Stimulated activated CD4-positive, alpha-beta T cell treated with anti-CD3 and anti-CD28 coated beads, Interleukin-1b, Interleukin-23, amount 100 ng/mL, for 24 hours (primary cell): ENCODE measurements at places on chromosomes 5 and 9.

DNA sequence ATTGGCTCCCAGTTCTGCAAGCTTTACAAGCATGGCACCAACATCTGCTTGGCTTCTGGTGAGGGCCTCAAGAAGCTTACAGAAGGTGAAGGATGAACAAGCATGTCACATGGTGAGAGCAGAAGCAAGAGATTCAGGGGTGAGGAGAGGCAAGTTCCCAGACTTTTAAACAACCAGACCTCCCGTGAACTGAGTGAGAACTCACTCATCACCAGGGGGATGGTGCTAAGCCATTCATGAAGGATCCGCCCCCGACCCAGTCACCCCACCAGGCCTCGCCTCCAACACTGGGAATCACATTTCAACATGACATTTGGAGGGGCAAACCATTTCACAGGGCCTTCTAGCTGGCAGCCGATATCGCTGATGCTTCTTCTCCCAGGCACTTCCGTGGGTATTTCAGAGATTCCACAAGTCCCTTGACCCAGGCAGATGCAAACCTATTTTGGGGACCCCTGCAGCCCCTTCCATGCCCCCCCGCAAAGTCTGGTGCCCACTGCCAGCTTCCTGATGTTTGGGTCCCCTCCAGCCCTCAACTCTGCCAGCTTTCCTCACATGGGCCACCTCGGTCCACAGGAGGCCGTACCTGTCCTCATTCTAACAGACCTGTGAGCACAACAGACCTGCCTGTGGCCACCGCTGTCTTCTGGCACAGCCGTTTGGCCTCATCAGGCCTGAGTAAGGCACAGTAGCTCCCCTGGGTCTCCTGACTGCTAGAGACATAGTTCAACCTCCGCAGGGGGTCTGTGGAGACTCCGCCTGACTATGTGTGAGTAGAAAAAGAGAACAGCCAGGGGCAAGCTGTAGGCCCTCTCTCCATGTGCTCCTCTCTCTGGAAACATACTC, 60.7 kb upstream of the ANGPTL2 start:
- no peak for DNase-seq

GRCh38 chr5:145689235-145689634, 145.9 kb downstream of the PRELID2 start:
- no peak for DNase-seq

GRCh38 chr5:7876867-7877266, 7.9 kb downstream of the MTRR start:
- DNase-seq = no peak

- DNase-seq = no peak
Measured at GRCh38 chr9:20032413-20033006, 243.7 kb upstream of the SLC24A2 start.

DNA sequence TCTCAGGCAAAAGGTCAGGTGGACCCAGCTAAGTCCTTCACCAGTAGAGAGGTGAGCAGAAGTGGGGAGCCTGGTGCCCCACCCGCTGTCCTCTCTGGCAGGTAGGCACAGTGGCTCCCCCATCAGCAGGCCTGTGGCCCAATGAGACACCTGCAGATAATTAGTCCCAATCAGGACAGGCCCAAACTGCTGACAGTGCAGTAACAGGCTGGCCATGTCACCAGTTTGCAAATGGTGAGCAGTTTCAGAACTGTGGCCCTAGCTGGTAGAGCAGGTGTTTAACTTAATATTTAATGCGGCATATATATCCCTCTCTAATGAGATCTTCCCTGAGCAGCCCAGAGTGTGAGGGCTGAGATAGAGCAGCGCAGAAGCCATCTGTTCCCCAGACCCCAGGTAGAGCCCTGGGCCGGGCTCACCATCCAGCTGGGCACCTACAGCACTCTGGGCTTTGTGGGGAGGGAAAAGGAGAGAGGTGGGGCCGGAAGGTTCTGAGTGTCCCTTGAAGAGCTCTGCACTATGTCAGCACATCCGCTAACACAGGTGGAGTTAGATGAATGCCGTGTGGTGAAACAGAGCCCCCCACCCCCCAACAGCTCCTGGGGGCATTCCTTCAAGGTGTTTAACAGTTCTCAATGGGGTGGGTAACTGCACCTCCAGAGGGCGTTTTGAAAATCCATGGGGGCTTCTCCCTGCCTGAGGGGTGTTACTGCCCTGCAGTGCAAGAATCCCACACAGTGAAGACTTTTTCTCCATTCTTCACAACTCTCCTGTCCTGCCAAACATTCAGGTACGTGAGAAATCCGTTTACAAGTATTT, 120.5 kb downstream of the PAX5 start:
- DNase-seq = no peak

GRCh38 chr5:175448276-175448675, 4.3 kb upstream of the DRD1 start:
- DNase-seq = no peak

- DNase-seq = no peak
Measured at GRCh38 chr5:107296572-107296971, 374.2 kb downstream of the EFNA5 start.

DNA sequence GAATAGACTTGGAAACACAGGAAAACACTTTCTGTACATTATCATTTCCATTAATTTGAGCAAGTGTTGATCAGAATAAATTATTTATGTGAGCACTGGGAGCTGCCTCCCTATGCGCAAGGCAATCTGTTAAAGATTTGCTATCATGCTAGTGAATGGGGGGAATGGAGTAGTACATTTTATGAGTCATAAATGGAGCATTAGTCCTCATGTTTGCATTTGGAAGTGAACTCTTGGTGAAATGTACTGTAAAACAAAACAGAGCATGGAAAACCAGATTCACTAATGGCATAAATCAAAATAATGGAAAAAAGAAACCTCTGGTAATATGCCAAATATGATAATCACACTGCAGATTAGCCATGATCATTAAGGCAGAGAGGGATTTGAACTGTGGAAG, 40.5 kb upstream of the TMC1 start:
- no peak for DNase-seq

DNA sequence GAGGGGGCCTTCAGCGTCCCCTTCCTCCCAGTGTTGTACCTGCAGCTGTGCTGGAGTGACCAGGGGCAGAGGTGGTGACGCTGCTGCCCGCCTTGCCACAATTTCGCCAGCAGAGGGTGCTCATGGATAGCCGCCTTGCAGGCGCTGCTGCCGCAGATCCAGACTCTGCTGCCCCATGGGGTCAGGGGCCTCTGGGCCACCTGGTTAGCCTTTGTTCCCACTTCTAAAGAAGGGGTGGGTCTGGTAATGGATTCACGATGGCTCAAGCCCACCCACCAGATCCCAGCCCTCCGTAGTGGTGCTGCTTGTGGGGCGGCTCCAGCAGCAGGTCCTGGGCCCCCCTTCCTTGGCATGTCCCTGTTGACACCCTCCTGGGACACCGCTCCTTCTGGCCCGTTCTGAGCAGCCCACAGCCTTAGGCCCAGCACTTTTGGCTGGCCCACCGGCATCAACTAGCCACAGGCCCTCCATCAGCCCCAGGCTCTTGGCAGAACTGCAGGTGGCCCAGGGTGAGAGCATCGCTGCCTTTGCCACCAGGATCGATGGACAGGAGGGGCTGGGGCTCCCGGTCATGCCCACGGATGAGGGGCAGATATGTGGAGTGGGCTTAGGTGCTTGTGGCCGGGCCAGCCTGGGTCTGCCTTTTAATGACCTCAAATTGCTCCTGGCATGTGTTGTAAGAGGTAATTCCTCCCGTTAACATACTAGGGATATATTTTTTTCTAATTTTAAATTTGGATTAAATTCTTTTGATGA, 57.2 kb downstream of the COL5A1 start:
- DNase-seq = peak; percentile 18

- DNase-seq = no peak
Measured at GRCh38 chr5:19902316-19902934, 85.6 kb downstream of the CDH18 start.

GRCh38 chr5:91384671-91385430, 1.7 kb upstream of the ARRDC3 start:
- no peak for DNase-seq

- DNase-seq = no peak
Measured at GRCh38 chr5:11384441-11385250, 519.6 kb downstream of the CTNND2 start.

DNA sequence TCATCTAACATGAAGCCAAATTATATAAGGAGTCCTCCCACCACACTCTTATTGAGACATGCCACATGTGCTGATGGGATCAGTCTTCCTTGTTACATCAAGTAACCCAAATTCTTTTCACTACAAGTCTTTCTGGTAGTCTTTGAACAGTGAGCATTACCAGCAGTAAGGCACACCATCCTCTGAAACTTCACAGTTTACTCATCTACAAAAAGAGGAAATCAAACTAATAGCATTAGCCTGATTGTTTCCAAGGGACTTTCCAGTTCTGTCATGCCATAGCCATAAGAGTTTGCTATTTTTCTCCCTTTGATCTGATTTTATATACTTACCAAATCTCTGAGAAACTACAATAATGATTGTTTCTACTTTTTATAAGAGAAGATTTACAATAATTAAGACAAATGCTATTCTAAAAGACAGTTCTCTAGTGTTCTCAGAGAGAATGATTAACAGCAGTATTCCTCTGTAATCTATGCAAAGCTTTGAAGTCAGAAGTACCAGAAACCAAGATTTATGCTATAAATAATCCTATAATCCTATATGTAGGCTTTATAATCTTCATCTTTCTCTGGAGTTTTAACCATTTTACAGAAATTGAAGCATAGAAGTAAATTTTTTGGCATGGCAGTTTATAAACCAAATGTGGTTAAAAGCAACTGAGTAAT, 166.2 kb upstream of the ACO1 start:
- no peak for DNase-seq

GRCh38 chr9:91710158-91710557, 239.9 kb downstream of the ROR2 start:
- DNase-seq = no peak

GRCh38 chr9:73684601-73685000, 532.9 kb downstream of the ANXA1 start:
- no peak for DNase-seq

GRCh38 chr9:137744632-137745183, 125.9 kb downstream of the EHMT1 start:
- DNase-seq = no peak

- no peak for DNase-seq
Measured at GRCh38 chr5:124631874-124632550, 114.4 kb downstream of the ZNF608 start.

- no peak for DNase-seq
Measured at GRCh38 chr5:60763061-60763460, 63.1 kb upstream of the DEPDC1B start.

DNA sequence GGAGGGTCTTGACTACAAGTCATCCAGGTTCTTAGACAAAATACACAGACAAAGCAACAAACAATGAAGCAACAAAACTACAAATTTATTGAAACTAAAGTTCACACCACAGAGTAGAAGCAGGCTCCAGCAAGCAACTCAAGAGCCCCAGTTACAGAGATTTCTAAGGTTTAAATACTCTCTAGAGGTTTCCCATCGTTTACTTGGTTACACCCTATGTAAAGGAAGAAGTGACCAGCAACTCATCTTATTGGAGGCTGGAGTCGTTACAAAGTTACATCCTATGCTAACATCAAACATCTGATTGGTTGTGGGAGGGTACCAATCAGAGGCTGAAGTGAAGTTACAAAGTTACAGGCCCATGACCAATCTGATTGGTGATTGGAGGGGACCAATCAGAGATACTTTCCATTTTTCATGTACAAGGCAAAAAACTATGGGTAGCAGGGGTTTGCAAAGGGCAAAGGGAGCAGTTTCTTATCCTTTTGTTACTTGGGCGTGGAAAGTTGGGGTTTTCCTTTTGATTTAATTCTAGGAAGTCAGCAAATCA, 2292.6 kb upstream of the C9orf72 start:
- DNase-seq = no peak

DNA sequence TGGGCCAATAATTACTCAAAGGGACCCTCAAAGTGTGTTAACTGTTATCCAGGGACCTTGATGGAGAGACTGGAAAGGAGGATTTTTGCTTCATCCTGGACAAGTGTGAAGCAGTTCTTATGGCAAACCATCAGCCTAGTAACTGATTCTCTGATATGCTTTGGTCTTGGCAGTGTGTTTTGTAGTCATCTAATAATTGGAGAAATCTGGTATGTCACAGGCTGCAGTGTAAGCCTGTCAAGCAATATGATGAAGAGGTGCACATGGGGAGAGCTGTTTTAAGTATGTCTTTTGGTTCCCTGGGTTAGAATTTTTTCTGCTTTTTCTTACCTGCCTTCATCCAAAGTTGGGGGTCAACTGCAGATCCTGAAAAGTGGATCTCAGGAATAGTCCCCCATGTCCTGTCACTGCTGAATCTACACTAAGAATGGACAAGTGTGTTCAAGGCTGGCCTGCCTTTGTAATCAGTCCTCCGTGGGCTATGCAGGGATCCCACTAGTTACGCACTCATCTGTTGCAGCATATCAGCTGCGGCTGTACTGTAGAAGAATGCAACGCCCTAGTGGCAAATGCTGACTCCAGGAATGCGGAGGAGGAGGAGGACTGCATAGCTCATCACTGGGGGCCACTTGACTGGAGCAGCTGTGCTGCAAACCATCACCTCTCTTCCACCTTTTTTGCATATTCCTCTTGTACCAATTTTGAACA, 1.9 kb downstream of the SPTAN1 start:
- DNase-seq = peak; percentile 13

- no peak for DNase-seq
Measured at GRCh38 chr9:33297432-33297831, 7.1 kb downstream of the NFX1 start.

- no peak for DNase-seq
Measured at GRCh38 chr5:143241892-143242291, 161.6 kb downstream of the NR3C1 start.

GRCh38 chr9:121989010-121989409, 104.1 kb downstream of the TTLL11 start:
- no peak for DNase-seq

DNA sequence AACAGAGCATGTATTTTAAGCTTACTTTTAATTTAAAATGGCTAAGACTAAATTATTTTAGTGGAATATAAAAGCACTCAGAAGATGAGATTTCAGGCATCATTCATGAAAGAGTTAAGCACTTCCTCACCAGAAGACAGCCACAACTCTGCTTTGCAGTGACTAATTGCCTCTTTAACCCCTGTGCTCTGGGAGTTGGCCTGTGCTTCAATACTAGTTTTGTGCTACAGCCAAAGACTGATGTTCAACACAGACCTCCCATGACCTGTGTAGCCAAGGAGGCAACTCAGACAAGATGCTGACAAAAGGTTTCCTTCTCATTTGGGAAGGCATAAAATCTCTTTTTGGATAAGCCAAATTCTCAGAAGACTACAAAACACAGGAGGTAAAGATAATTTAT, 353.5 kb downstream of the FBXL17 start:
- DNase-seq = no peak

- DNase-seq = no peak
Measured at GRCh38 chr5:67160985-67161384, 35.6 kb downstream of the CD180 start.

DNA sequence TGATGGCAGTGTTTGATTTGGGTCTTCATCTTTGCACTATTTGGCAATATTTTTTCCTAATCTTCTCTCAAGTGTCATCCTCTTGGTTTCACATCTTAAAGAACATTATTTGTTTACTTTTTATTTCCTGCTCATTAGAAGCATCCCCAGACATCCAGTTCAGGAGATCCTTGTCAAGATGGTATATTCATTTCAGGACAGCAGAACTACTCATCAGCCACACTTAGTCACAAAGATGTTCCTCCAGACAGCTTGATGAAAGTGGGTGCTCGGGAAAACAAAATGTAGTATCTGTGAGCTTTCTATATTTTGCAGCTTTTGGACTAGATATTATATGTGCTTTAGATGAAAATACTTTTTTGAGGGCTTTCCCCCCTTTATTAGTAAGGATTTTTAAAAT, 72.1 kb upstream of the SREK1 start:
- no peak for DNase-seq

- no peak for DNase-seq
Measured at GRCh38 chr9:135697226-135697625, 2.1 kb downstream of the SOHLH1 start.
